ENCODE measurements at places on chromosomes 6 and 20. TPM values are rescaled to one million over a fixed set of nuclear protein-coding genes. Genes with fewer than 3 reads are reported as not detected.
A peak's percentile ranks its signal among the peaks of the same experiment; 100 is the strongest.

- no peak for DNase-seq
These were observed 192.8 kb downstream of the LY86 start for GRCh38 chr6:6781172-6781872.

DNA sequence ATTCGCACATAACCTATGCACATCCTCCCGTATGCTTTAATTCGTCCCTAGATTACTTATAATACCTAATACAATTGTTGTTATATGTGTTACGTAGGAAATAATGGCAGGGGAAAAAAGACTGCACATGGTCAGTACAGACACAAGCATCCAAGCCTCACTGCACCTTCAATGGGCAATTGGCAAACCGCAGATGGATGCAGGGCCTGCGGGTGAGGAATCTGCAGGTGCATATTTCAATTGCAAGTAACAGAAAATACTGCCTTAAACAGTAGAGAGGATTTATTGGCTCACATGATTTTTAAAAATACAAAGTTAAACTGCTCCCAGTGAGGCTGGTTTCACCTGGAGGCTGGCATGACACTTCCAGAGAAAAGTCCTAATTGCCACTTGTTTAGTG lies 142.1 kb upstream of the MLN start:
- DNase-seq, result no peak

Gene TREML2
- total RNA-seq, result 2.9 TPM

Gene FABP7
- total RNA-seq, result not detected

Gene UNC93A
- total RNA-seq, result not detected

- DNase-seq, result no peak
These were observed 134.2 kb downstream of the MRPL14 start for GRCh38 chr6:43992783-43993644.

Gene ABT1
- 28.4 TPM for total RNA-seq

DNA sequence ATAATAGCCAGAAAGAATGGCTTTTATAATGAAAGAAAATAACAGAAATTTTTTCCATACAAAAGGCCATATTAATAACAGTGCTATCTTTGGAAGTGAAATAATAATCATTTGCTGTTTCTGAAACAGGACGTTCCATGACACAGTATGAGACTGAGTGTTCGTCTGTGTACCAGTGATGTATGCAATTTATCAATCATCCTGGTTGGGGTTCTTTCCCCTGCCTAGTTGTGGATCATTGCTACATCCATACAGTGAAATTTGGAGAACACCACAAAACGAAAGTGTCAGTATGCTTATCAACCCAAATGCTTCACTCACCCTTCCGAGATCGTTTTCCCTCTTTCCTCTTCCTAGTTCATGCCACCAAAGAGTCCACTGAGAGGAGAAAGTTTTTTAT lies 151.4 kb upstream of the PRDM1 start:
- no peak for DNase-seq

- DNase-seq, result no peak
These were observed 118.1 kb downstream of the TOX2 start for GRCh38 chr20:44032583-44033331.

Gene HCK
- total RNA-seq, result 1.3 TPM

Gene PRSS35
- total RNA-seq, result not detected

DNA sequence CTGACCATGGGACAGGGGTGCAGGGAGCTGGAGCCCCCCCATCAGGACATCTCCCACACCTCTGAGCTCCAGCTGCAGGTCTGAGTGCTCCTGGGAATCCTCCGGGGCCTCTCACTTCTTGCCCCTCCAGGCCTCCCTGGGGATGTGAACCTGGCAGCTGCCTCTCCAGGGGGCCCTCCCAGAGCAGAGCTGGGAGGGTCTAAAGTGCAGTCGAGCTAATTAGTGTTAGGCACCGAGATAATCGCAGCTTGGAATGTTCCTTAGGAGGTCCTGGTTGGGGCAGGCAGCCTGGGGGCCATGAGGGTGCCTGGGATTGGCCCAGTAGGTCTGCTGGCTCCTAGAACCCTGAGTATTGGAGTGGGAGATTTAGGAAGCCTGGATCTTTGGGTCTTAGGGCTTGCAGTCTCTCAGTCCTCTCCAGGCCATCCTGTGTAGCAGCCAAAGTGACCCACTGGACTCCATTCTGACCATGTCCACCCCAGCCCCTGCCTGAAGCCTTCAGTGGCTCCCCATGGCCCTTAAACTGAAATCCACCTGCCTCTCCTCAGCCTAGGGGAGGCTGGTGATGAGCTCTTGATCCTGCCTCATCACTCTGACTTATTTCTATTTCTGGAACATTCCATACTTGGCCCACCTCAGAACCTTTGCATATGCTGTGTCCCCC lies 26.0 kb downstream of the CEBPB start:
- DNase-seq, result no peak

GRCh38 chr20:49694450-49695071 lies 19.1 kb downstream of the B4GALT5 start:
- no peak for DNase-seq

Gene DST
- total RNA-seq, result 12.6 TPM

Gene ARHGAP40
- total RNA-seq, result not detected

Gene LCA5
- total RNA-seq, result 0.10 TPM

DNA sequence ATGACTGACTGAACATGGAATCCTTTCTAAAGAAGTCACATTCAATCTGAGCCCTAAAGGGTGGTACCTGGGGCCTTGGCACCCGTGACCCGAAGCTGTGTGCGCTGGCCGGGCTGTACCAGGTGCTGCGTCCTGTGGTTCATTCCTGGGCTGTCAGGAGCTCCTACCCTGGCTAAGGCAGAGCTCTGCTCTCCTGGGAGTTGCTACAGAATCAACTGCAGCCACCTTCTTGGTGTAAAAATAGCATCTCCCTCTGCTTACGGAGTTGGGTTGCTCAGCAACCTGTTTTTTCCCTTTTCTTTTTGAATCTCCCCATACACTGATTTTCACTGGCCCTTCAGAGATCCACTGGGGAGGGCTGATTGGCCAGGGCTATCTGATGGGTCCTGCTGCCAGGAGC lies 236.6 kb upstream of the PDE10A start:
- no peak for DNase-seq

DNA sequence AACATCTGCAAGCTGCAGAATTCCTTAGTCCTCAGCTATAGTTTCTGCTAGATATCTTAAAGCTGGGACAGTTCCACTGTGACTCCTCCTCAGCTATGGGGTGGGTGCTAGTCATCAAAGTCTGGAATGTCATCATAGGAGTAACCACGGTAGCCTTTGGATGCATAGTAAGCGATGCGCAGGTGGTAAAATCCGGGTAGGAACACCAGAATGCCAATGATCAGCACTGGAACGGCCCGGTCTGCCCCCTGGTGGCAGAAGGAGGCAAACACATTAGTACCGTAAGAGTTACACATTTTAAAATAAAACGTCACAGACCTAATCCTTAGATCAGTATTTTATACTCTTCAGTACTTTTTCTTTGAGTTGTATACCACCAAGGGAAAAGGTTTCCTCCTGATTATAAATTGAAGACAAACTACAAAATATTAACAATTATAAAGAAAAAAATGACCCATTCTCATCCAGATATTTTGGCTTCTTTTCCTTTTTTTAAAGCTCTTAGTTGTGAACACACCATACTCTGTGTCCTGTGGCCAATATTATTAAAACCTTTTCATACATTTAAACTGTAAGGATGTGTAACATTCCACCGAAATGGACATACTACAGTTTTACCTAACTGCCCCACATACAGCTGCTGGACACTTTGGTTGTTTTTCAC lies 18.9 kb downstream of the PCNA start:
- peak; percentile 69 for DNase-seq

Gene OLIG3
- total RNA-seq, result not detected

- no peak for DNase-seq
These were observed 317.2 kb upstream of the CDYL start for GRCh38 chr6:4459032-4459431.

DNA sequence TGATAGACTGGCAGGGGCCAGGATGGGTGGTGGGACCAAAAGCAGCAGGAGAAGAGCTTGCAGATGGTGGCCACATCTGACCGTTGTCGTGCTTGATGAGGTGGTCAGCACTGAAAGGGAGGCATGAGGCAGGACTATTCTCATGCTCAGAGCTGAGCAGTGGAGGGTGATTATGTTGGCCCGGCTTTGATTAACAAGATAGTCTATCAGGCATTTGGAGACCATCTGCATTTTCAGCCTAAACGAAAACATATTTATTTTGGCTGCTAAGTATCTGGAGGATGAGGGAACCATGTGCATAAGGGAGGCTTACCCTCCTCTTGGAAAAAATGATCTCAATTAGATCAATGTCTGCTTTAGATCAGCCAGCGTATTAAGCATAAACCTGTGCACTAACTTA lies 141.6 kb upstream of the KCNK16 start:
- DNase-seq, result no peak

Gene PHACTR3
- 0.52 TPM for total RNA-seq

DNA sequence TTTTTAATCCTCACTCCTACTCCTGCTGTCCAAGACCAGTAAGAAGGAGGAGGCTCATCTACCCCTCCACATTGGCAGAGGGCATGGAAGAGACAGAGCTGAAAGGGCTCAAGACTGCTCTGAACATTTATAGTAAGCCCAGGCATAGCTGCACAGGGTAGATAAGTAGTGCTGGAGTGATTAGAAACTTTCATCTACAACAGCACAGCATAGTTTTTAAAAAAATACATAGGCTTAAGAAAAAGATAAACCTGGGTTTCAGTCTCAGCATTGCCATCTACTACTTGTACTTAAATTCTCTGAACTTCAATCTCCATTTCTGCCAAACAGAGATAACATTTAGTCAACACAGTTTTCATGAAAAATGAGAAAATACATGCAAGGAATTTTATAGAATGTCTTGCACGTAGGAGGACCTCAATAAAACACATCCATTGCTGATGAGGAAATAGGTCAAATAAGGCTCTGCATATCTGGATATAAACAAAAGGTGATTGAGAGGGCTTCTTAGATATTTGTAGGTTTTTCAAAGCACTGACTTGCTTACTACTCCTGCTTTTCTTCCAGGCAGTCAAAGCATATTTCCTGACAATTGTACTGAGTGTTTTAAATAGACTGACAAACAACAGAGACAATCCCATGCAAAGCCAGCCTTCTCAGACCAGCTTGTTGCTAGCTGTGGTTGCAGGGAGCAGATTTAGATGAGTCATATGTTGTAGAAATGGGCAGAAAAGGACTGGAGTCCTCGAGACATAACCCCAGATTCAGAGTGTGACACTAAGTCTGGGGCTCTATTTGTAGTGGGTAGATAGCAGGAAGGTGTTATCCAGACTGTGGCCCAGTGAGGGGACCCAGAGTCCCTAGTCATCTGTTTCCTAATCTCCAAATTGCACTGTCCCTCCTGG lies 107.4 kb upstream of the TAB2 start:
- no peak for DNase-seq

DNA sequence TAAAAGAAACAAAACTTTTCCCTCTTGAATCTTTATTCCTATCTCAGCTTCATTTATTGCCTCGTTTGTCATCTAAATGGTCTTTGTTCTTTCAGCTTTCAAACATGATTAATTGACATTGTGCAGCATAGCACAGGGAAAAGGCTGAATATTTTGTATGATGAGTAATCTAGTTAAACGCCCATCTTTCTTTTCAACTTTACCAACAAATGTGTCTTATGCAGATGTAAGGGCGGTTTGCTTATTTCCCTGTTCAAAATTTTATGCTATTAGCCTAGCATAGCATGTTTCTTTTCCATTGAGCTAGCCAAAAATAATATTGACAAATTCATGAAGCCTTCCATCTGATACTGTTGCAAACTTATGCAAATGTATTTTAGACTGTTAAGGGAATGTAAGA lies 176.4 kb upstream of the AKAP12 start:
- DNase-seq, result no peak

Gene OR2J3
- total RNA-seq, result not detected
